ENCODE measurements at places on chromosomes 16 and 17.

- DNase-seq: no peak
Observed at GRCh38 chr16:74951206-74951605, 33.7 kb downstream of the WDR59 start.

DNA sequence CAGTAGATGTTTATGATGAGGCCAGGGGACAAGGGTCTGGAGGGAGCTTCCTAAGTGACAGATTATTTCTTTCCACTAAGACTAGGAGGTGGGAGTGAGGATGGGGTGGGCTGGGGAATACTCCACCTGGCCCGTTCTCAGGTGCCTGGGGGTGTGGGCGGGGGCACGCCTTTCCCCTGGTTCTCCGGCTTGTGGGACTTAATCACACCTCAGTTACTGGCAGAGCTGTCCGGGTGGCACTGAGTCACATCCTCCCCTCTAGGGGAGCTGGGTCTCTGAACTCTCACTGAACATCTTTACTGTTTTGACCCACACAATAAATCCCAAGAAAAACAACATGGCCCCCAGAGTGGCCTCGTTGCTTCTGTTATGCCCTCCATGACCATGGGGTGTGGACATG is 332.8 kb downstream of the MAF start:
- DNase-seq: peak; percentile 70

- DNase-seq: no peak
Observed at GRCh38 chr17:53560953-53561352, 261.8 kb upstream of the KIF2B start.

DNA sequence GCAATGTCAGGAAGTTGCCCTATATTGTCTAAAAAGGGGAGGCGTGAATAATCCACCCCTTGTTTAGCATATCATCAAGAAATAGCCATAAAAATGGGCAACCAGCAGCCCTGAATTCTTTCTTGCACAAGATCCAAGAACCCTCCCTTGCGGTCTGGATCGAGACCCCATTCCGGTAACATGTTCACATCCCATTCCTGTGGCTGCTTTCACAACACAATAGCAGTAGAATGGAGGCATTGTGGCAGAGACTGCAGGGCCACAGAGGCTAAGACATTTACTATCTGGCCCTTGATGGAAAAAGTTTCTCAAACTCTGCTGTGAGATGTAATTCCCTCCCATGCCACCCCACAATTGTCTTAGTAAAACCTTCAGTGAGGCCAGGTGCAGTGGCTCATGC is 73.2 kb downstream of the RMI2 start:
- no peak for DNase-seq

DNA sequence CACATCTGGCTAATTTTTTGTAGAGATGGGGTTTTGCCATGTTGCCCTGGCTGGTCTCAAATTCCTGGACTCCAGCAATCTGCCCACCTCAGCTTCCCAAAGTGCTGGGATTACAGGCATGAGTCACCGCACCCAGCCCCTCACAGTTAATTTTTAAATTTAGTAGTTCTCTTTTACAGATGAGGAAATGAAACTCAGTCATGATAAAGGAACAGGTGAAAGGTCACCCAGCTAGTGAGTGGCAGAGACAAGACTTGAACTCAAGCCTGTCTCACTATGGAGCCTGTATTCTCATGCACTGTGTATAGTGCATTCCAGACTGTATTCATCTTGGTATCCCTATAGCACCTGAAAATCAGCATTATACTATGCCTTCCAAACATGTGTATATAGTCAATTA is 77.1 kb upstream of the WSB1 start:
- no peak for DNase-seq

DNA sequence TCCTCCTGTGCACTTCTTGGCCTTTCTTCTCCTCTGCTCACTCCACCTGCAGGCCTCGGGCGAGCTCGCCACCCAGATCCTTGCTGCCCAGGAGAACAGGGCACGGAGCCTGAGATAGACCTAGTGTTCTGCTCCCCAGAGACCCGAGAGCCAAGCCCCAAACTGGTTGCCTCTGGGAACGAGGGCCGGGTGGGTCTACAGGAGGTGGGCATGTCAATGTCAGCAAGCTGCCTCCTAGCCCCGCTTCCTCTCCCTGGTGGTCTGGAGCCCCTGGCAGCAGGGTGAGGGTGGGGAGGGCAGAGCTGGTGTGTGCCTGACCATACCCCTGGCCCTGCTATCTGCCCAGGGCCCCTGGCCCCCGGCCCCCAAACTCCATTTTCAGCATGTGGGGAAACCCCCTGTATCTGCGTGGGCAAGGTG is 841 bp upstream of the NDRG4 start:
- no peak for DNase-seq

DNA sequence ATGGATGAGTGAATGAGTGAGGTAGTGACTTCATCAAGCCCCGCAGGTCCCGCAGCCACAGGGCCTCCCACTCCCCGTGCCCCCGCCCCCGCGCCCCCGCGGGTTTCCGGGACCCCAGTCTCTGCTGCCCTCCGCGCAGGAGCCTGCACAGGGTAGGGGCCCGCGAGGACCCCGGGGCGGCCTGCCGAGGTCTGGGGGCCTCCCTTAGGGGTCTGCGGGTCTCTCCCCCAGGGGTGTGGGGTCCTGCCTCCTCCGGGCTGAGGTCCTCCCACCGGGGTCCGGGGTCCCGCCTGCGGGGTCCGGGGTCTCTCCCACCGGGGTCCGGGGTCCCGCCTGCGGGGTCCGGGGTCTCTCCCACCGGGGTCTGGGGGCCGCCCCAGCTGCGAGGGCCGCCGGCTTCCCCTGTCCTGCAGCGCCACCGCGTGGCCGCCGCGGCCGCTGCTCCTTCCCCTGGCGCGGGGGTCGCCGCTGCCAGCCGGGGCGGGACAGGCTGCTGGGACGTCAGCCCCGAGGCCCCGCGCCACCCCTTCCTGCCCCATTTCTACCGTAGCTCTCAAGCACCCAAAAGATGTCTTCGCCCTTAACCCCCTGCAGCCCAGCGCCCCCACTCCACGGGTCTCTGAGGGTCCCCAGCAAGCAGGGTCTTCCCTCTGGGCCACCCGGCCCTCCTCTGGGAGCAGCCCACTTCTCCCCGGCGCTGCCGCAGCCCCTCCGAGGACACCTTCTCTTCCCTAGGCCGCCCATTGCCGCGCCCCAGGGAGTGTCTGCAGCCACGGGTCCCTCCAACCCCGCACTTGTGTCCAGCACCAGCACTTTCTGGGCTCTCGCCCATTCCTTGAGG is 10.4 kb upstream of the CHMP6 start:
- DNase-seq: peak; percentile 36

DNA sequence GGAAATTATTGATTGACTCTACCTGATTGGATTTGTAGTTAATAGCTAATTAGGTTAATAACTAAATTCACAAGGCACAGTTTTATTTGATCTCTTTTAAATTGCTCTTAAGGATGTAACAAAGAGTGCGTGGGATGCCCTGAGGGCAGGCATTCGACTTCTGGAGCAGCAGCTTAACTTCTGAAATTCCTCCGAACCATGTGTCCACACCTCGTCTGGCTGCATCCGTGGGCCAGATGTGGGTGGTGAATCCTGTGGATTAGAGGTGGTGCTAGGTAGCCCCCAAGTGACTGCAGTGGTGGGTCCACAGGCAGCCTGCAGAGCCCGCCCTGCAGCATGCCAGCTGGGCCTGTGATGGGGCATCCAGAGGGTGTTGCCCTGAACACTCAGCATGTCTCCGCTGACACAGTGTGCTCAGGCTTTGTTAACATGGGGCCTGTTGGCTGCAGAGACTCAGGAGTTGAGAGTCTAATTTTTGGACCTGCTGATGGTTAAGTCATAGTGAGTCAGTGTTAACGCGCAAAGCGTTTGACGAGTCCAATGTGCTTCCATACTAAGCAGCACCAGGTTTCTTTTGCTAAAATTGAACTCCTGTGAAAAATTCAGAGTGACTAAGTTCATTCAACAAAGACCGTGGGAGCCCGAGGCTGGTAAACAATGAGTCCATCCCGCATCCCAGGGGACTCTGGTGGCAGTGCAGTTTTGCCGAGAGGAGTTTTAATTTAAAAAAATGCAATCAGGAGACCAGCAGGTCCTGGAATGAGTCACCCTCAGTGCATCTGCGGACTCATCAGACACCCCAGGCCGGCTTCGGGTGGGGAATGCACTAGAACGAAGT is 3.8 kb upstream of the NPB start:
- no peak for DNase-seq

DNA sequence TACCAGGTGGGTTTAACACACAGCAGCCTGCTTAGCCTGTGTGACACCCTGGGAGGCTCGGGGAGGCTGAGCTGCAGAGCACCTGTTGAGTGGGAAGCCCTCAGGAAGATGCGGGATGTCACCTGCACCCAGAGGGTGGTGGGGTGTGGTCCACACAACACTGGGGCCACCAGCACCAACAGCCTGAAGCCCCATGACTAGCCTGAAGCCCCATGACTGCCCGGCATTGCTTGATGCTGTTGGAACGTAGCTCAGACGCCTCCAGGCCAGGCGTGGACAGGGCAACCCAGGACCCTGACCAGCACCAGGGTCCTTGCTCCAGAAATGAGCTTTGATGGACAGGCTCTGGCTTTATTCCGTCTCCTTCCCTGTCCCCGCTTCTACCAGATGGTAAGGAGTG is 76.3 kb upstream of the ZNF469 start:
- DNase-seq: no peak

DNA sequence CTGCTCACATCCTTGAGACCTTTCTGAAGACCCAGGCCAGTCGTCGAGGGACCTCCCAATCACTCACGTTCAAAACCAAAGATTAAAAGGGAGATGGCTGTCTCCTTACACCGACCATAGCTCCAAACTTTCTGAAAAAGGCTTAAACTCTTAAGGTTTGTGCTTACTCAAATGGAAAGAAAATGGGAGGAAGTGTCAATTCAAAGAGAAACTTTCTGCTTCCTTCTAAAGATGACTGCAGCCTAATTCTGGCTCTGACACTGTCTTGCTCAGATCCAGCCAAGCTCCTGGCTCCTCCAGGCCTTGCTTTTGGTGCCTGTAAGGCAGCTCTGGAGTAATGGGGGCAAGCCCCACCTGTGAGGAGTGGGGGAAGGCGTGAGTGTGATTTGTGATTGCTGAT is 54.9 kb upstream of the WSB1 start:
- no peak for DNase-seq

DNA sequence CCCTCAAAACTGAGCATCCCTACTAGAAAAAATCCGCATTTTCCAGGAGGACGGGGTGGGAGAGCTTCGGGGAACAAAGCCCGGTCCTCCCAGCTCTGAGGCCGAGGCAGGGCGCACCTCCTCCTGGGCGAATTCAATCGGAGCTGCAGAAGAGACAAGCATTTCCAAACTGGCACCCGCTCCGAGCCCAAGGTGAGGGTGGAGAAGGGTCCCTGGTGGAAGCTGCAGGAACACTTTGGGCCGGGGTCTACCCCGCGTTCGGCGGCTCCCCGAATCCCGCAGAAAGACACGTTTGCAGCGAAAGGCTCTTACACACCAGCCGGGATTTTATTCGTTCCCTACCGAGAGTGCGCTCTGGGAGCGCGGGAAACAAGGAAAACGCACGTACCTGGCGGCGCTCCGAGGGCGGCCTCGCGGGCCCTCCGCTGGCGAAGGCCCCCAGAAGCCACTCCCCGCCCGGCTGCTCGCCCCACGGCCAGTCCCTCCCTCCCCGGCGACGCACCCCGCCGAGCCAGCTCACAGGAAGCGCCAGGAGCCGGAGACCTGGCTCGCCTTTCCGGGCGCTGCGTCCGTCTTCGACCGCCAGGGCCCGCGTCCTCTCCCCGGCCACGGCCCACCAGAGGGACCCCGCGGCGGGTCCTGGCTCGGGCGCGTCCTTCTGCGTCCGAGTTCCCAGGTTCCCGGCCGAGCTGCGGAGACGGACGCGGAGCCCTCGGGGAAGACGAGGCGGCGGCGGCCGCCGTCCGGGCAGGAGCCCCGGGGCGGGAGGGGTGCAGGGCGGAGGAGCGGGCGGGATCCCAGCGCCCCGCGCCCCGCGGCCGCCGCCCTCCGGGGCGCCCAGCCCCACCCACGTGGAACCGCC is 49.8 kb upstream of the BAHCC1 start:
- peak; percentile 58 for DNase-seq

GRCh38 chr16:54462151-54462651 is 175.6 kb upstream of the IRX3 start:
- DNase-seq: no peak

DNA sequence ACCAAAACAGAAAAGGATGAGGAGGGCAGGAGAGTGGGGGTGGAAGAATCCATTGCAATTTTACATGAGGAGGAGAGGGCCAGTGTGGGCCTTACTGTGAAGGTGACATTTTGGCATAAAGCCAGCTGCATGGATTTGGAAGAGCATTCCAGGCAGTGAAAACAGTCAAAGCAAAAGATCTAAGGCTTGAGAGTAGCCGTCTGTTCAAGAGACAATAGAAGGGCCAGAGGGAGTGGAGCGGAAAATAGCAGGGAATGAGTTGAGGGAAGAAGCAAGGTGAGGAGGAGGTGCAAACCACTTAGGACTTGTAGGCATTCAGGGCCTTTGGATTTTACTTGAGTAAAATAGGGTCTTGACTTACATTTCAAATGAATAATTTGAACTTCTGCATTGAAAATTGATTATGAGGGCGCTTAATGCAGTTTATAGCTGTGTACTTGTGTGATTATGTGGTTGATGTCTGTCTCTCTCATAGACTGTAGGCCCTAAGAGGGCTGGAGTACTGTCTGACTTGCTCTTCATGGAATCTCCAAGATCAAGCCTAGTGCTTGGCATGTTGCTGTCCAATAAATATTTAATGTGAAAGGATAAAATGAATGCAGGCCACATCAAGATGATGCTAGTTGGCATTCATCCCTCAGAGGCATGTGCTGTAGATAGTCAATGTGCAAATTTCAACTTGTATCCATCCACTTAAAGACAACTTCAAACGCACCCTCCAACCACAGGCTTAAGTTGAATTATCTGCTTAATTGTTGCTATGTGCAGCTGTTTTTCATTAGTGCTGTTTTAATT is 772.1 kb upstream of the RBFOX1 start:
- no peak for DNase-seq

GRCh38 chr17:35795007-35795870 is at the start of gene MMP28:
TSS of gene MMP28 (minus strand) at chr17:35795641. CDS start at chr17:35795377, 264 bp downstream.
- peak; percentile 40 for DNase-seq

GRCh38 chr17:17884391-17885357 is 47.9 kb upstream of the SREBF1 start:
- no peak for DNase-seq

GRCh38 chr17:7323731-7324437 is 5.3 kb downstream of the NEURL4 start:
- peak; percentile 72 for DNase-seq

- DNase-seq: no peak
Observed at GRCh38 chr17:35291802-35292201, 48.9 kb downstream of the SLFN5 start.

- DNase-seq: no peak
Observed at GRCh38 chr16:31413381-31413780, 14.8 kb downstream of the COX6A2 start.

GRCh38 chr16:9996221-9996620 is 186.0 kb downstream of the GRIN2A start:
- no peak for DNase-seq

DNA sequence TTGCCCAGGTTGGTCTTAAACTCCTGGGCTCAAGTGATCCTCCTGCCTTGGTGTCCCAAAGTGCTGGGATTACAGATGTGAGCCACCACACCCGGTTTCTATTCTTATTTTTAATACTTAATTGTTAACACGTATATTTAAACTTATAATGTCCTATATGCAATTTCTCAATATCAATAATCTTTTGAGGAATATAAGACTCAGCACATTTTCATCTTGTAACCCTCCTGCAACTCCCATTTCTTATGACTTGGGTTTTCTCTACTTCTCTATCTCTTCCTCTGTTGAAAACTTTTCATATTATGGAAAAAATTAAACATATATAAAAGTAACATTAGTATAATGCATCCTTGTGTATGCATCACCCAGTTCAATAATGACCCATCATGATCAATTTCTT is 150.7 kb downstream of the PRKCB start:
- no peak for DNase-seq

GRCh38 chr16:53911513-53911912 is 207.6 kb downstream of the FTO start:
- no peak for DNase-seq

GRCh38 chr17:8658810-8659209 is 28.3 kb upstream of the MYH10 start:
- DNase-seq: no peak

Measured in activated naive CD4-positive, alpha-beta T cell treated with Interleukin-2 at 50 U/mL for 16 hours (primary cell).